Inflammatory macrophage treated with lipopolysaccharide for 4 hours (primary cell): ENCODE measurements at places on chromosomes 5 and 9.

- DNase-seq = peak; percentile 35
Observed at GRCh38 chr9:109411798-109412352, 86.2 kb downstream of the PTPN3 start.

DNA sequence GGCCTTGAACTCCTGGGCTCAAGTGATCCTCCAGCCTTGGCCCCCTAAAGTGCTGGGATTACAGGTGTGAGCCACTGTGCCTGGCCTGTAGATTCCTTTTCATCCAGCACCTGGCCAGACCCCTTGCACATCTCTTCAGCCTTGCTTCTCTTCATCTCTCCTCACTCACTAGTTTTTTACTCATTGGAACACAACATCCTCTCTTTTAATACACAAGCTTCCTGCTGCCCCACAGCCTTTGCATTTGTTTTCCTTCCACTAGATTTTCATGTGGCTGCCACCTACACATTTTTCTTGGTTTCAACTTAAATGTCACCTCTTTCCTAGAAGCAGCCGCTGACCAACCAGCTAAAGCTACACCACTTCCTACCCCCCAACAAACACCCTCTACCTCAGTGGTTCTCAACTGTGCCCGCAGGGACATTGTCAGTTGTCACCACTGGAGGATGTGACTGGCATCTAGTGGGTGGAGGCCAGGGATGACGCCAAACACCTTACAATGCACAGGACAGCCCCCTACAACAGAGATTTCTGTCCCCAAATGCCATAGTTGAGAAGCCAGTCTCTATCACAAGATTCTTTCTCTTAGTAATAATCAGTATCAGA is 33.7 kb downstream of the HAVCR1 start:
- DNase-seq = no peak

DNA sequence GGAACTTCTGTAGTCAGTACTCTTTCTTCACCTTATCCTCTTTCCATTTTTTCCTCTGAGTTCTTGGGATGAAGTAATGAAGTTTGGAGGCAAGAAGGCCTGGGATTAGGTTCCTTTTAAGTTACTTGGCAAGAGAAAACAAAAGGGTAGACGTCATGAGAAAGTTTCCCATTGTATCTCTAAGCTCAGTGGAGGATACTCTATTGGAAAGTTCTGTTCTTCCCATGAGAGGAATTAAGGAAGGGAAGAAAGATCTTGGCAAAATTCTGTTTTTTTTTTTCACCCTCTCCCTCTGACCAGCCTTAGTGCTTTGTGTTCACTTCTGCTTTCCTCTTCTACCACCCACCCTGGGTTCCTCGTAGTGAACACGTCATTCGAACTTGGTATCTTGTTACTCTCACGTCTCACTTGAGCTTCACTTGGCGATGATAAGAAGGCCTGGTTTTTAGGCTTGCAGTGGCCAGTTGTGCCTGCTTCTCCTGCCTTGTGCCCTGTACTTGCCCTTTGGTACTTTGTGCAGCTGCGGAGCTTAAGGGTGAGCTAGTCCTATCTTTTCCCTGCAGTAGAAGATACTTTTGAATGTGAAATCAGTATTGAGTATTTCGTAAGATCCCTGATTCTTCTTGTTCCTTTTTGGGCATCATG is 67.0 kb downstream of the ARHGAP26 start:
- peak; percentile 92 for DNase-seq

GRCh38 chr5:171659896-171660295 is 125.7 kb upstream of the SMIM23 start:
- no peak for DNase-seq

GRCh38 chr5:90602681-90603080 is 44.1 kb downstream of the ADGRV1 start:
- no peak for DNase-seq
